Stimulated activated CD8-positive, alpha-beta memory T cell treated with anti-CD3 and anti-CD28 coated beads, Interleukin-4, amount 100 ng/mL, for 24 hours (primary cell): ENCODE measurements at places on chromosomes 2 and 18.
A peak's percentile ranks its signal among the peaks of the same experiment; 100 is the strongest.

DNA sequence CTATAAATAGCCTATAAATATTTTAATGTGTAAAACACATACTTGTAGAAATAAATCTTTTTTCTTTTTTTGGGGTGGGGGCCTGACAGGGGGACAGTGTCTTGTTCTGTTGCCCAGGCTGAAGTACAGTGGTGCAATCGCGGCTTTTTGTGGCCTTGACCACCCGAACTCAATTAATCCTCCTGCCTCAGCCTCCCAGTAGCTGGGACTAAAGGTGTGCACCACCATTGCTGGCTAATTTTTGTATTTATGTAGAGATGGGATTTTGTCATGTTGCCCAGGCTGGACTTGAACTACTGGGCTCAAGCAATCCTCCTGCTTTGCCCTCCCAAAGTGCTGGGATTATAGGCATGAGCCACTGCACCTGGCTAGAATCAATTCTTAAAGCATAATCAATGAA, 37.6 kb downstream of the NPC1 start:
- no peak for DNase-seq

- no peak for DNase-seq
Observed at GRCh38 chr2:153715218-153715850, 156.4 kb upstream of the GALNT13 start.

DNA sequence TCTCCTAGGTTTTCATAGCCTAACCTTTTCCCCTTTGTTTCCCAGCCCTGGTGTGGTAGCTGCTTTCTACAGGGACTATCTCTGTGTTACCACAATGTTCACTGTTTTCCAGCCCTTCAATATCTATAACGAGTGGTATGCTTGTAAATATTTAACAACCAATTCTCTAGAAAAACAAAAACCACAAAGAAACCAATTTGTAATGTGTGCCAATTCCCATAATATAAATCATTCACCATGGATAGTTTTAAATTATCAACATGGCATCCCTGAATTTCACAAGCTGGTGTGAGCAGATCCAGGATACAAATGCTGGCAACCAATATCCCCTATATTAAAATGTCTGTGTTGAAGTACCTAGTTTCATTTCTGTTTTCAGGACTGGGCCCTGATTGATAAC, 207.5 kb upstream of the FBXO11 start:
- no peak for DNase-seq

DNA sequence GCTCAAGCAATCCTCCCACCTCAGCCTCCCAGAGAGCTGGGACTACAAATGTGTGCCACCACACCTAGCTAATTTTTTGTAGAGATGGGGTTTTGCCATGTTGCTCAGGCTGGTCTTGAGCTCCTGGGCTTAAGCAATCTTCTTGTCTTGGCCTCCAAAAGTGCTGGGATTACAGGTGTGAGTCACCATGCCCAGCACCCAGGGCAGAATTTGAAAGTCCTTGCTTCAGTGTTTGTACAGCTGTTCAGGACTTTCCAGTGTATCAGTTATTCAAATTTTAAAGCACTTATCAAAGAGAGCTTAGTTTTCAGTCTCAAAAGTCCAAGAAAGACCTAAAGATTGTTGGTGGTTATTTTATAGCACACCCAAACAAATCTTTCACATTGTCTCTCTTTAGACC, 43.6 kb upstream of the VPS54 start:
- DNase-seq, result no peak

- DNase-seq, result no peak
Observed at GRCh38 chr2:188623995-188624643, 332.4 kb downstream of the GULP1 start.

DNA sequence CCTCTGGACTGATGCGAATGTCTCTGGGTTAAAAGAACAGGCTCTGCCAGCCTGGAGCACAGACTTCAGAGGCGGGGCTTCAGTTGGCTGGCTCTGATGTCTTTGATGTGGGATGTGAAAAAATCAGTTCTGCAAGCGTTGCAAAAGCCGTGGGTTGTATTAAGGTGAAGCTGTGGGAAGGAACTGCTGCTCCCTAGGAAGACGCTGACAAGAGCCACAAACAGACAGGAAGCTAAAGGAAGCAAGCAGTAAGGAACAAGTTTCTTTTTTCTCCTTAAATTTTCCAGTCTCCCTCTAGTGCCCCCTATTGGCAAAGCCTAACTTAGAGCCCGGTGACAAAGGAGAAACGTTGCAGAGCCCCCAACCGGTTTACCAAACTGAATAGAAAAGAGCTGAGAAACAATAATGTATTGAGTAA, 239.0 kb downstream of the CCDC178 start:
- no peak for DNase-seq

- no peak for DNase-seq
Observed at GRCh38 chr2:31200972-31201371, 16.3 kb downstream of the CAPN14 start.

- DNase-seq, result no peak
Observed at GRCh38 chr2:158045362-158045761, 56.3 kb upstream of the UPP2 start.

DNA sequence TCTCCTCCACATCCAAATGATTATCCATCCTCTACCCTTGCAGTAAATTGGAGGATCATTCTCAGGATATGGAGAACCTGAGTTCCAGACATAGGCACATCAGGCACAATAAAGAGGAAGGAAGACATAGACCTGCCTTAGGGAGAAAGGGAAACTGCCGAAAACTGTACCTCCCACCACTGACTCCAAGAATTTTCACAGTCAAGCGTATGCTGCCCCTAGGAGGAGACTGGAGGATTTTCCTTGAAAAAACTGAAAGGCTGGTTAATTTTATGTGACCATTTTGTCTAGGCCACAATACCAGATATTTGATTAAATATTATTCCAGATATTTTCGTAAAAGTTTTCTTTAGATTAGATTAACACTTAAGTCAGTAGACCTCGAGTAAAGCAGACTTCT, 638.5 kb upstream of the PKDCC start:
- DNase-seq, result no peak

DNA sequence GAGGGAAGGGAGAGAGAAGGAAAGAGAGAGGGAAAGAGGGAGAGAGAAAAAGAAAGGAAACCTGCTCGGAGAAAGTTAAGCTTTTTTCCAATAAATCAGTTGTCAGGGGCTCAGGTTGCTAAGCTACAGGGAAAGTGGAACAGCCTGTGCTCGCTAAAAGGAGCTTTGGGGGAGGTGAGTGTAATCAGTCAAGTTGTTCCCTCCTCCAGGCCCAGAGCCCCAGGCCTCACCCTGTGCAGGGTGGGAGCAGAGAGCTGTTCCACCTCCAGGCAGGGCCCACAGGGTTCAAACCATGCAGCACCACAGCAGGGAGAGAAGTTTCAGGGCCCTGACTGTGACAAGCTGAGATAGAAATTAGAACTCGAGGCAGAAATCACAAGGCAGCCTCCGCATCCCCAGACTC, 56.4 kb upstream of the PPP1CB start:
- DNase-seq, result no peak

GRCh38 chr2:176642074-176642473, 372.8 kb downstream of the MTX2 start:
- DNase-seq, result no peak

DNA sequence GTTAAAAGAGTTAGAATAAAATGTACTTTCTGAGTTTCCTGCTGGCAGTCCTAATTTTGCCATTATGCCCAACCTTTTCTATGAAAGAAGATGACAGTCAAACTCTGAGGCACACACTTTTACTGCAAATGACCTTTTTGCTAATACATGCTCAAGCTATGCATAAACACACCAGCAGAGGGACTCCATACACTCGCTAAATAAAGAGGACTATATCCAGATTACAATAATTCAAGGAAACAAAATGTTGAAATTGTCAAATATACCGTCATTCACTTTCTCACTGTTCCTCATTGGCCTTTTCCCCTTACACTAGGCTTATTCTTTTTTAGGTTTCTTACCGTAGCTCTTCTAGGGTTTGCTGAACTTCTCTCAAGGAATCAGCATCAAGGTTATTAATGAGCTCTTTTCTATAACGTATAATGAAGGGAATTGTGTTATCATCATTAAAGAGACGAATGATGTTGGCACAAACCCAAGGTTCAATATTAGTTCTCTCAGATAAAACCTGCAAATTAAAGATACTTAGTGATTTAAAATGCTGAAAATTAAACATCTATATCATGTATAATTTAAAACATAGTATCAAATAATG, 25.7 kb downstream of the SRBD1 start:
- no peak for DNase-seq

- no peak for DNase-seq
Observed at GRCh38 chr2:88832311-88832991, 141.0 kb downstream of the RPIA start.

GRCh38 chr18:29873211-29873610, 1169.3 kb downstream of the DSC3 start:
- no peak for DNase-seq

GRCh38 chr2:144006139-144006538, 513.8 kb downstream of the ZEB2 start:
- DNase-seq, result no peak

- no peak for DNase-seq
Observed at GRCh38 chr2:215966274-215966673, 47.1 kb downstream of the MREG start.

DNA sequence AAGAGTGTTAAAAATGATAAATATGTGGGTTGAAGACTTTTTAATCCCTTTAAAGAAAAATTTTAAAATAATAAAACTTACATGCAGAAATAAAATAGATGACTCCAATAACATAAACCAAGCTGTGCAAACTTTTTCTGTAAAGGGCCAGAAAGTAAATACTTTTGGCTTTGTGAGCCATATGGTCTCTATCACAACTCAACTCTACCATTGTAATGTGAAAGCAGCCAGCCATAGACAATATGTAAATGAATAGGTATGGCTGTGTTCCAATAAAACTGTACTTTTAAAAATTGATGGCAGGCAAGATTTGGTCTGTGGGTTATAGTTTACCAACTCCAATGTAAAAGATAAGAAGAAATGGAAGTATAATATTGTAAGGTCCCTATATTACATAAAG, 45.2 kb downstream of the SNED1 start:
- DNase-seq, result no peak

DNA sequence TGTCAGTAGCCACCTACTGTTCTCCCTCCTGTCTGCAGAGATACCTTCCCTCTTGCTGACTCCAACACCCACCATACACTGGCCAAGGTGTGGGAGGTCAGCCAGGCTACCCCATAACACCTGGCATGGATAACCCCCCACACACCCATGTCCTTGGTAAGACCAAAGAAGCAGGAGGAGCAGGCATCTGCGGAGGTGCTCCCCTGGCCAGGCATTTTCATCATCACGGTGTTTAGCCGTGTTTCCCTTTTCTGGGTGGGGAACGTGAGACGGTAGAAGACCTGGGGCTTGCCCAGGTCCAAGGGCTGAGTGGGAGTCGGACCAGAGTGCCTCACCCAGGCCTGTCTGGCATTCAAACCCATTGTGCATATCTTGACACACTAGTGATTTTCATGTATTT, 150.3 kb downstream of the SMAD7 start:
- no peak for DNase-seq

- no peak for DNase-seq
Observed at GRCh38 chr2:240647503-240648154, 22.3 kb downstream of the GPR35 start.

GRCh38 chr18:31711365-31712172, 27.2 kb upstream of the B4GALT6 start:
- DNase-seq, result no peak

DNA sequence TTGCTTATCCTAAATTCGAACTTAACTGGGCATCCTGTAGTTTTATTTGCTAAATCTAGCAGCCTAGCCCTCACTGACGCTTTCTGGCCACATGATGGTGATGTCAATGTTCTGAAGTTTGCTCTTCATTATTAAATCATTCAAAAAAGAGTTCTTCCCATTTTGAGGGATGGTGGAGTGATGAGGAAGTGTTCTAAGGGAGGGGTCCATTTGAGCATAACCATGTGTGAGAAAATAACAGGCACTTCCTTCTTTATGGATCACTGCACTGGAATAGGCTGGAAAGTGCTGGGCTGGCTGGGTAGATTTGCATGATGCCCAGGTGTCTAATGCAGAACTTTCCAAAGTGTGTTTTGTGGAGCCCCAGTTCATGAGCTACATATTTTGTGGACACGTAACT, 74.2 kb downstream of the TNFRSF11A start:
- DNase-seq, result no peak

DNA sequence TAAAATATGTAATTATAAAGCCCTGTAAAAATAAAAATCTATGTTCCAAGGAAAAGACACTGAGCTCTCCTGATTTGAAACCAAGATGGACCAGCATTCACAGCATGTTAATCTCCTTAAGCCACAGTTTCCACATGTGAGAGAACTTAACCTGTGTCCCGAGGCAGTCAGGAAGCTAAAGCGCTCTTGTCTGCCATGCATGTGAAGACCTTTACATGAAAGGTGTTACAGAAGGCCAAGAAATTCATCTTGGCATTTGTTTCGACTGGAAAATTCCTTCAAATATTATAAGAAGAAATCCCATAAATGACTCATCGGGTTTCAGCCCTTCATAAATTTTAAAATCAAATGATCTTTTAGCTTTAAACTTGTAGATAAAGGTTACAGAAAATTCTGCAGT, 328.6 kb downstream of the CDH2 start:
- no peak for DNase-seq

DNA sequence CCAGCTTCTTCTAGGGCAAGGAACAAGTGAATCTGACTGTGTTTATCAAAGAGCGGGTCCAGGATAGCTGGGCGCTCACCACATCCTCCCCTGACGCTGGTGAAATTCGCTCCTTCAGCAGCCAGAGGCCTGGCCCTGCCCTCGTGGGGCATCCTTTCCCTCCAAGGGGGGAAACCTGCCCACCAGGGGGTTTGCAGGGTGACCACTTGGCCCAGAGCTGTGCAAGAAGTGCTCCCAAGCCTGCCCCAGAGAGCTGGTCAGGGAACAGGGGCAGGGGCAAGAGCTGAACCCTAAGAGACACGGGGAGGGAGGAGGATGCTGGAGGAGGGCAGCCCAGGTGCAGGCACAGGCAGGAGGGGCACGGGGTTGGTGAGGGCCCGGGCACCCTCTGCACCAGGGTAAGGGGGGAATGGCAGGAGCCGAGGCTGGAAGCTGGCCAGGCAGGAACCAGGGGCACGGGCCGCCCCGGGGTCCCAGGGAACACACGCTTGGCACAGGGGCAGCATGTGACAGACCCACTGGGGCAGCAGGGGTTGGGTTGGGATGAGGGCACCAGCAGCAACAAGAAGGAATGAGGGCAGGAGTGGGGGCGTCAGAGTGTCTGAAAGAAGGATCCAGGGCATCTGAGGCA, 2.8 kb upstream of the GPR55 start:
- no peak for DNase-seq

DNA sequence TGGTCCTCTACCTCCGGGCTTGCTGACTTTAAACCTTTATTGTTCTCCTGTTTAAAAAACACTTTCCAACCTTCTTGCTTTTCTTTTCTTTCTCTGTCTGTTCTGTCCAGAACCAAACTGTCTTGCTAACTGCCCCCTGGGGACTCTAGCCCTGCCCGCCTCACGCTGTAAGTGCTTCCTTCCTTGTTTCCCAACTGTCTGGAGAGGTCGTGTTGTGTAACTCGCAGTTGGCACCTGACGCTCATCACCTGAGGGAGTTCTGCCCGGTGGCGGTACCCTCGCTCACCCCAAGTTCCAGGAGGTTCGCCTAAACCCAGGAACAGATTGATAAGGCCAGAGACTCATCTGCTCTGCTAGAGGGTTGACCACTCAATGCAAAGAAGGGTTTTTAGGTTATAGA, 123.4 kb downstream of the MTCL1 start:
- DNase-seq, result no peak

GRCh38 chr18:69528435-69528834, 127.7 kb downstream of the DOK6 start:
- DNase-seq, result no peak

GRCh38 chr2:60882971-60883753, 1.8 kb downstream of the REL start:
- no peak for DNase-seq

GRCh38 chr2:143710196-143710595, 581.0 kb downstream of the ARHGAP15 start:
- no peak for DNase-seq

GRCh38 chr2:85577386-85578242, at the start of gene VAMP8:
VAMP8 (plus strand) TSS chr2:85577586; CDS start chr2:85577647, 61 bp downstream.
- DNase-seq, result peak; percentile 51
